ENCODE measurements at places on chromosomes 11 and 22.

- H3K4me1 ChIP-seq: peaks cover 4% of the 10 kb centered on the region
- H3K36me3 ChIP-seq: no peaks in the 10 kb centered on the region
- DNase-seq: no peak
Measured at GRCh38 chr22:42561856-42562255, 8.1 kb downstream of the SERHL2 start.

- no peak for DNase-seq
- H3K4me1 ChIP-seq: no peaks in the 10 kb centered on the region
- no peaks in the 10 kb centered on the region for H3K36me3 ChIP-seq
Measured at GRCh38 chr11:103395612-103396011, 286.4 kb downstream of the DYNC2H1 start.

DNA sequence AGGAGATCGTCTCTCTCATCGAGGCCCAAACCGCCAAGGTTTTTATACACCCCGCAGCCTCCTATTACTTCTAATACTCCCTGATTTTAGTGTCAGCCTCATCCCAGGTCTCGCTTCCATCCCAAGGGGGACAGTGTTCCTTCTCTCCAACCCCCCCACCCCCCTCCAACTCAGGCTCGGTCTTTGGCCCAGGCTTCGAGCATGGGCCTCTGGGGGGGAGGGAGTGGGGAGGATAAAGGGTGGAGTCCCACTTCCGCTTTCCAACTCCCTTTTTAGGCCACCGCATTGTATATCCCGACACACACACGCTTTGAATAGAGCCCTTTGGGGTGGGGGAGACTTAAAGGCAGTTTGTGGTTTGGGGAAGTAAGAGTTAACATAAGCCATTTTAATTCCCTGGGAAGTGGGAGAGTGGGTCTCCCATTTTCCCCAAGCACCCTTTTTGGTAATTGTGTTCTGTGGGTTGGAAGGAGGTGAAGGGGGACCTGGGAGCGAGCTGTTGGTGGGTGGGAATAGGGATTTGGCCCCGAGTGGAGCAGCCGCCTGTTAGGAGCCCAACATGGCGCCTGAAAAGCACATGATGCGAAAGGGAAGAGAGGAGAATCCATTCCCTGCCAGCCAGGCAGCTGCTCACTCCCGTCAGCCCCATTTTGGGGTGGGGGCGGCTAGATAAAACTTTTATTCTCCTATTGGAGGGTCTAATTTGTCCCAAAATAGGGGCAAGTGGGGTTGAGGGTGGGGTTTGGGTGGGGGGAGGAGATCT, 844 bp downstream of the PCF11 start:
- H3K27me3 ChIP-seq: no peaks in the 10 kb centered on the region
- peak overlapping the region; percentile 100 for H3K27ac ChIP-seq
- peak; percentile 77 for DNase-seq
- peaks cover 26% of the 10 kb centered on the region for H3K4me1 ChIP-seq
- H3K4me3 ChIP-seq: peak overlapping the region; percentile 90
- H3K36me3 ChIP-seq: peaks cover 6% of the 10 kb centered on the region

DNA sequence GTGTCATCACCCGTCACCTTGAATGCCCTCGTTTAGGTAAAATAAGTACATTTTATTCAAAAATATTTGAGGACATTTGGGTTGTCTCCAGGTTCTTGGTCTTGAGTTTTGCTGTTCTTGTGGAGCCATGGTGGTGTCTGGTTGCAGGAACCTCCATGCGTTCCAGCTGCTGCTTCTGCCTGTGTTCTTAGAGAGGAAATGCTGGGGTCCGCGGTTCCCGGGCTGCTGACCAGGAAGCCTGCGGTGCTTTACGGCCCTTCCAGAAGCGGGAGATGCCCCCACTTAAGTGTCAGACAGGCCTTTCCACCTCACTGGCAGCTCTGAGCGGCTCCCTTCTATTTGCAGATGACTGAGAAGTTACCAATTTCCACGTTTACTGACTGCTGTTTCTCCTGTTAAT, 66.8 kb downstream of the LRP5 start:
- no peak for DNase-seq
- H3K36me3 ChIP-seq: no peaks in the 10 kb centered on the region
- H3K4me3 ChIP-seq: no peak overlapping the region
- H3K27ac ChIP-seq: peak overlapping the region; percentile 71

GRCh38 chr22:50004918-50005317, 7.6 kb downstream of the IL17REL start:
- no peaks in the 10 kb centered on the region for H3K36me3 ChIP-seq
- no peaks in the 10 kb centered on the region for H3K4me1 ChIP-seq
- no peak overlapping the region for H3K27ac ChIP-seq
- no peak for DNase-seq
- H3K27me3 ChIP-seq: peaks cover 2% of the 10 kb centered on the region
- no peak overlapping the region for H3K4me3 ChIP-seq

- H3K4me3 ChIP-seq: no peak overlapping the region
- peaks cover 6% of the 10 kb centered on the region for H3K27me3 ChIP-seq
- peak; percentile 82 for DNase-seq
- H3K36me3 ChIP-seq: no peaks in the 10 kb centered on the region
- H3K4me1 ChIP-seq: peaks cover 27% of the 10 kb centered on the region
- H3K27ac ChIP-seq: peak overlapping the region; percentile 74
Measured at GRCh38 chr11:69915501-69916250, 96.5 kb upstream of the FGF3 start.

- H3K4me1 ChIP-seq: no peaks in the 10 kb centered on the region
- H3K27ac ChIP-seq: peak overlapping the region; percentile 8
- H3K36me3 ChIP-seq: no peaks in the 10 kb centered on the region
- no peak for DNase-seq
Measured at GRCh38 chr11:60363542-60364470, 14.5 kb upstream of the MS4A7 start.

DNA sequence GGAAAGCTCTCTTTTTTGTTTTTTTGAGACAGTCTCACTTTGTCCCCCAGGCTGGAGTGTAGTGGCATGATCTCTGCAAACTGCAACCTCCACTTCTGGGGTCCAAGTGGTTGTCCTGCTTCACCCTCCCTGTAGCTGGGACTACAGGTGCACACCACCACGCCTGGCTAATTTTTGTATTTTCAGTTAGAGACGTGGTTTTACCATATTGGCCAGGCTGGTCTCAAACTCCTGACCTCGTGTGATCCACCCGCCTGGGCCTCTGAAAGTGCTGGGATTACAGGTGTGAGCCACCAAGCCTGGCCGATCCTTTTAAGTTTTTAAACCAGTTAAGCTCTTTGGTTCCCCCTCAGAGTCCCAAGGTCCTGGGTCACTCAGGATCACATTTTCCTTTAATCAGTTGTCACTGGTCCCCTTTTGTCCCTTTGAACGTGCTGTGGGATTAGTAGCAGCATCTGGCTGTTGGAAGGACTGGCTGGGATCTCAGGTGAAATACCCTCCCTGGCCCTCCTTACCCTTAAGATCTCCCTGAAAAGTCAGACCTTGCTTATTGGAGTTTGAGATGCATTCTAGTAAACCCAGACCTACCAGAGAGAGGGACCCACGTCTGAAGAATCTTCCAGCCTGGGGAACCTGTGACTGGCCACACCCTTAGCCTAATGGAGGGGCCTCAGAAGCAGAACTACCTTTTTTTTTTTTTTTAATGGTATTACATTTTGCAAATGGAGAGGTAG, 8.1 kb downstream of the MALAT1 start:
- H3K27ac ChIP-seq: peak overlapping the region; percentile 100
- H3K27me3 ChIP-seq: no peaks in the 10 kb centered on the region
- H3K4me3 ChIP-seq: peak overlapping the region; percentile 79
- DNase-seq: peak; percentile 67

DNA sequence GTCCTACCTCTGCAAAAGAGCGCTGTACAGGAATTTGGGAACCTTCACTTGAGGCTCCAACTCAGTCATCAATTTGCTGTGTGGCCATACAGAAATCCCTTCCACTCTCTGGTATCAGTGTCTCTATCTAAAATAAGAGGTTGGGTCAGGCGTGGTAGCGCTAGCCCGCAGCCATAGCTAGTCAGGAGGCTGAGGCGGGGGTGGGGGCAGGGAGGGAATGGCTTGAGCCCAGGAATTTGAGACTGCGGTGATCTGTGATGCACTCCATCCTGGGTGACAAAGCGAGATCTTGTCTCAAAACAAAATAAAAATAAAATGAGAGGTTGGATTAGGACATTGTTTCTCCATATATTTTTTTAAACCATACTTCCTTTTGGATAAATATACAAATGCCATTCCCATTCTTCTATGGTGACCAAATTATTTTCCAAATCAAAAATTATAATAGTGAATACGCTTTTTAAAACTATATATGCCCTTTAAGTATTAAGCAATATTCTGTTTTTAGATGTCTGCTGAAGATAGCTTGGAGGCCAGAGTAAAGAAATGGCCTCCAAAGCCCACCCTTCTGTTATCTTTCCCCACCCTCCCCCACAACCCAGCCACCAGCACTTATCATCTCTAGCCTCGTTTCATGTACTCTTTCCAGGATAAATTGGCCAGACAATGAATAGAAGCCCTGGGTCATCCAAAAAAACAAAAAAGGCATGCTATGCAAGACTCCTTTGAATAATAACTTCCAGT, 87.2 kb downstream of the PLEKHA7 start:
- no peaks in the 10 kb centered on the region for H3K36me3 ChIP-seq
- H3K27ac ChIP-seq: no peak overlapping the region
- no peak for DNase-seq

All from upper lobe of right lung (tissue), 1 donor.